HEK293T (cell line): ENCODE measurements at places on chromosomes 1 and 21.

- DNase-seq: no peak
Measured at GRCh38 chr21:44485254-44485793, 30.0 kb downstream of the LRRC3 start.

DNA sequence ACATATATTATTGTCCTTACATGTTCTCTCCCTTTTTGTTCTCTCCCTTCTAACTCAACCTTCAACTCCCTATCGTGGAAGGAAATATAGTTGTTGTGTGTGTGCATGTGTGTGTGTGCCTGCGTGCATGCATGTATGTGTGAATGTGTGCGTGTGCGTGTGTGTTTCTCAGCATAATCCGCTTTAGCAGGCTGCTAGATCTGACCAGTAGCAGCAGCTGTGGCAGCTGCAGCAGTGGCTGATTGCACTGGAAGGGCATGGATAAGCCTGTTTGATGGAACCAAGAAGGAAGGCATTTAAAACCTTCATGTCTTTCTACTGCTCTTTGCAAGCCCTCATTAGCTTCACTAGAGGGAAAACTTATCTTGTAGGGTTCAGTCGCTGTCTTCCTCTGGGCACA lies 65.6 kb upstream of the IRF2BP2 start:
- DNase-seq: no peak

DNA sequence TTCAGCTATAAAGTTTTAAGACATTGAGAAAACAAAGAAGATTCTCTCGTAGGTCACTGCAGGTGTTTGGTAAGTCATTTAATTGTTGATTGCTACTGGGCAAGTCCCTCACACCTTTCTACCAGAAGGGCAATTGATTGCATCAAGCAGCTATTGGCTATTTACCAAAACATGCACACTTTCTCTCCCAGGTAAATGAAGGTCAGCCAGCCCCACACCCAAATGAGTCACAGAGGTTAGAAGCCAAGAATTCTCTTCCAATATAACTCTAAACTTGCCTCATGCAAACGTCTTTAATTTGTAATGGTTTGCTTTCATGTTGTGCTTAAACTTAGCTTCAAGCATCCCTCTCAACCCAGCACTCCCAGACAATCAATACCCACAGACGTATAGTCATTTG lies 475.3 kb upstream of the ADGRL2 start:
- no peak for DNase-seq

DNA sequence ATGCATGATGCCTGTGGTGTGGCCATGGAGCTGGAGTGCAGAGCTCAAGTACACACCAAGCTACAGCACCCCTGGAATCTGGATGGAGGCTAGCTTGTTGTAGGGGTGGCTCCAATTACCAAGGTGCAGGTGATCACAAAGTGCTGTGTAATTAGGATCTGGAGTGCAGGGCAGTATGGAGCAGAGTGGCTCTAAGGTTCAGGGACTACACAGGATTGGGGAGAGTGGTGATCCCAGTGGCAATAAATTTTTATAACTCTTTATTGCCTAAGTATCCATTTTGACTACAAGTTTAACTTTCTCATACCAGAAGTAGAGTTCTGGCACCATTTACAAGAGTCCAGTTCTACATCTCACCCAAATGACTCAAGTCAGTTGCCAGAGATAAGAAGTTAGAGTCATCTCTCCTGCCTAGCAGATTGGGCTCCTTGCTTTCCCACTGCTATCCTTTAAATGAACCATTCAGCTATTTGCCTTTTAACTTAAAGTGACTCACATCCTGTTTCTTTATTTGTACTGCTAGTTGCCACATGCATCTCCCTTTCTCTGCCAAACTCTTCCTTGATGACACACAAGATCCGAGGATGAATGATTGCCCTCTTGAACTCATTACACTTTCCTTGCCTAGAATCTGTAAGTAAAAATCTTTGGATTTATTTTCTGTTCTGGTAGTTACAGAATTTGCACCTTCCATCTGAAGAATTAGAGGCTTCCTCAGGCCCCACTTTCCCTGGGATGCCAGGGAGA lies 427.2 kb downstream of the KCNT2 start:
- DNase-seq: no peak

- DNase-seq: no peak
Measured at GRCh38 chr1:111596499-111596898, 23.1 kb upstream of the RAP1A start.

DNA sequence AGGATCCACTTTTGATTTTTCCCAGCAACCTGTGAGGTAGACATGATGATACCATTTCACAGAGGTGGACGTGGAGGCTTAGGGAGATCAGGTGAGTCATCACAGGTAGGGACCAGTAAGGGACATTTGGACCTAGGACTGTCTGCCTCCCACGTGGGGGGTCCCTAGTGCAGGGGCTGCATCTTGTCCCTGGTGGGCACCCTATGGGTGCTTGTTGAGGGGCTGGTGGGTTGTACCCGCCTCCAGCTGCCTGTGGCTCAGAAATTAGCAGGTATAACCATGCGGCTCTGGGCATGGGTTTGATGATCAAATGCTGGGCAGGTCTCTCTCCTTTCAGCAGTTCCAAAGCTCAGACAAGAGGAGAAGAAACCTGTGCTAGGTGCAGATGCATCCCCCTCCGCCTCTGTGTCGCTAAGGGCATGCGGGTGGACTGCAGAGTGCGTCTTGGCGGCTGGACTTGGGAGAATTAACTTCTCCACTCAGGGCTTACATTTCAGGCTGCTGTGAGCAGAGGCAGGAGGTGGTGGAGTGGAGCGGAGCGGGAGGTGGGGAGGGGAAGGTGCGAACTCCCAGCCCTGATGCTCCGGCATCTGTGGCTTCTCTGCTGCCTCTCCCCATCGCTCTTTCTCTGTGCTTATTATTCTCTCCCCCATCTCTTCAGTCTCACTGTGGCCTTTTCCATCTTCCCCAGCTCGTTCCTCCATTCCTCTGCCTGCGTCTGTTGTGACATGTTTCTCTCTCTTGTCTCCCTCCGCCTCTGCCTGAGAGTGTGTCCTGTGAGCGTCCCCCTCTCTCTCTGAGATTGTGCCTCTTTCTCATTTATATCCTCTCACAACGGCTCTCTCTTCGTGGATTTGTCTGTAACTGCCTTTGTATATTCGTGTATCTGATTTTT lies 146.8 kb downstream of the PTPRU start:
- DNase-seq: no peak

DNA sequence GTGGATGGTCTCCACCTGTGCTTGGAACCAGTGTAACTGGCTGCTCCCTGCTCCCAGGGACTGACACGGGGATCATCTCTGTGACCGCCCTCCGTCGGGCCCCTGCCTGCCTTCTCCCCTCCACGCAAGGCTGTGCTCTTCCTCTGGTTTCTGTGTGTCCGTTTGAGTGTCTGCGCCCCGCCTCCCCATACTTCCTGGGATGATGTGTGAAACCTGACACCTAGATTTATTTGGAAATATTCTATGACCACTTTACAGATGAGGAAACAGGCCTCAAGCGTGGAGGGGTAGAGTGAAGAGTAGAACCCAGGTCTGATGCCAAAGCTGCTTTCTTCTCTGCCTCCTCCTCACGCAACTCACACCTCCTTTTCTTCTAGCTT lies 24.3 kb downstream of the LDLRAP1 start:
- DNase-seq: no peak

- peak; percentile 44 for DNase-seq
Measured at GRCh38 chr1:18955441-18956192, 859 bp downstream of the IFFO2 start.

GRCh38 chr1:93631626-93632365 lies 49.8 kb downstream of the BCAR3 start:
- DNase-seq: no peak

DNA sequence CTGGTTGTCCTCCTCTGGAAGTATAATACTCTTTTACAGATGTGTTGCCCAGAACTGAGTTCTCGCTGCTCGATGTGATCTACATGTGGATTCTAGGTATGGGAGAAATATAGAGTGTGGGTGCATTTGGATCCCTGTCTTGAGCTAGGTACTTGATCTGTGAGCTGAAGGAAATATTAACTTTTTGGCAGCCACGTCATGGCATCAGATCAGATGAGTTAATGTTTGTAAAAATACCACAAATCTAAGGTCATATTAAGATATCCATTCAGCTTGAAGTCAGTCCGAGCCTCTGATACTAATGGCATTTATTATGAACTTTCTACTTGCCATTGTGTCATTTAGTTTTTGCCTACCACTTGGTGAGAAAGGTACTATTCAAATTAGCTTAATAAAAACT lies 24.6 kb downstream of the MAPKAPK2 start:
- DNase-seq: no peak

- DNase-seq: peak; percentile 50
Measured at GRCh38 chr21:42654179-42654912, 925 bp downstream of the PDE9A start.

DNA sequence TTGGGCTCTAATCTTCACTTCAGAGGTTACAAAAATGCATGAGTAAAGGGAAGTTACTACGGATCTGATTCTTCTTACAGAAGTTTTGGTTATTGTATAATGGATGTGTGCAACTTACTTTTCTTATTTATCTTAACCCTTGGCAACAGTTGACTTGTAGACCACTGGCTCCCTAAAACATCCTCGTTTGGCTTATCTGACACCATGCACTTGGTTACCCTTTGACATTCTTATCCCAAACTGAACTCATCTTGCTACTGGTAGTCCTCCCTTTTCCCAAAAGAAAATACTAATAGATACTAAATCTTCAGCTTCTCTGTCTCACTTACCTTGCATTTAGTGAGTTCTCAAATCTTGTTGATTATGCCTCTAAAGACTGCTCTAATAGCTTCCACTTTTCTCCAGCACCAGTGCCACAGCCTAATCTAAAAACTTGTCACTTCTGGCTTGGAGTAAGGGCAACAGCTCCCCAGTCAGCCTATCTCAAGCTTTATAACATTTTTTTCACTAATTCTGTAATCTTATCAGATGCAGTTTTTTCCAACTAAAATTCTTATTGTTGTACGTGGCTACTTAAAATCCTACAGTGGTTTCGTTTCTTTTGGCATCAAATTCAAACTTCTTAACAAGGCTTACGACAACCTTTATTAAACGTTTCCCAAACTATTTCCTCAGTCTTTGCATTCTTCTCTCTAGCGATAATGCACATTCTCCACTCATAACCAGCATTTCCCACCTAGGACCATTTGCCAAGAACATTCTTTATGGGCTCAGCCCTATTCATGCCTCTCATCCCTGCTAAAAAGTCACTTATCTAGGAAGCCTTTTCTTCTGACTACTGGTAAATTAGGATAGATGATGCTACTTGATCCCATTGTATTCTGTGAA lies 204.2 kb downstream of the KCNT2 start:
- no peak for DNase-seq

GRCh38 chr1:19532519-19532918 lies 47.2 kb upstream of the CAPZB start:
- no peak for DNase-seq

GRCh38 chr1:157163273-157164127 lies 25.3 kb upstream of the ETV3 start:
- peak; percentile 88 for DNase-seq

DNA sequence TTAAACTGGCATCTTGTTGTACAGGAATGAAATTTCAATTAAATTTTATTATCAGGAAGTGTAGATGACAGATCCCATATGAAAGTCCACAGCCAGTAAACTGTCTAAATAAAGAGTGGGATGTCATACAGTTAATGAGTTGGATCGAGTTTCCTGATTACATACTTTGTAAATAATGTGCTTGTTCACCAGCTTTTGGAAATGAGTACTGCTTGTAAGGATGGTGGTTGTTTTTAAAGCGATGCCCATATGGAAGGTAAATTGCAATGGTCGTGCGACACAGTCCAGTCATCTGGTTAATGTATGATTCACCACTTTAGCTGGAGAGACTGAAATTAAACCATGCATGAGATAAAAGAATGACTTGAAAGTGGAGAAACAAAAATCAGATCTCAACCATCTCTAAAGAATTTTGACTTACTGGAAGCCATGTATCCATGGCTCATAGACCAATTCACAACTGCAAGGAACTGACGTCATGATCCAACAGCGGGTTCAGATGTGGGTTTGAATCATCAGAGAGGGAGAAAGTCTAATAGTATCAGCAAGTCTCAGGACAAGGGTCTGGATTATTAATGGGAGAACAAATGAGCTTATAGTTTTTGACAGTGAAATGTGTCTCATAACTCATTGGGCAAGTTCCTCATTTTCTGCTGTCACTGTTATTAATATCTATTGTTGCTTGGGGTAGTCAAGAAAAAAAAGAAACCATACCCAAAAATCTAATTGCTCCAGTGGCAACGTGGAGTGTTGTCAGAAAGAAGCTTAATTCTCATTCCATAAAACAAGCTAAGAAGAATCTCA lies 49.0 kb downstream of the MAP10 start:
- no peak for DNase-seq

DNA sequence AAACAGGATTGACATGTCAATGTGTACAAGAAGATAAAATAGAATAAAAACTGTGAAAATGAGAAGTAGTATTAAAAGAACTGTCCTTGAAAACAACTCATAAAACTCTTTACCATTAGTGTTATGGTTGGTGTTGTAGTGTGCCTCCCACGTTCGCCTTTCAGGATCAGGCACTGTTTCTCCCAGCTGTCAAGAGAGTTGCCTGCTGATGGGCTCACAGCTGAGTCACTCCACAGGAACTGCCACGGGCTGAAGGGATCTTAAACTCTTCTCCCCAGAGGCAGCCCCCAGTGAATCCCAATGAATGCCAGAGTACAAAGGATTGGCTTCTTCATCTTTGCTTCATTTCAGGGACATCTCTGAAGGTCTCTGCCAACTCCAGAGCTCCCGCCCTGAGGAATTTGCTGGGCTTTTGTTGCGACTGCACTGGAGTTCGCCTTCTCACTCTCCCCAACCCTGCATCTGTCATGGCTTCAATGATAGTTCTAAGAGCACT lies 119.6 kb downstream of the ADGRL2 start:
- DNase-seq: peak; percentile 61

DNA sequence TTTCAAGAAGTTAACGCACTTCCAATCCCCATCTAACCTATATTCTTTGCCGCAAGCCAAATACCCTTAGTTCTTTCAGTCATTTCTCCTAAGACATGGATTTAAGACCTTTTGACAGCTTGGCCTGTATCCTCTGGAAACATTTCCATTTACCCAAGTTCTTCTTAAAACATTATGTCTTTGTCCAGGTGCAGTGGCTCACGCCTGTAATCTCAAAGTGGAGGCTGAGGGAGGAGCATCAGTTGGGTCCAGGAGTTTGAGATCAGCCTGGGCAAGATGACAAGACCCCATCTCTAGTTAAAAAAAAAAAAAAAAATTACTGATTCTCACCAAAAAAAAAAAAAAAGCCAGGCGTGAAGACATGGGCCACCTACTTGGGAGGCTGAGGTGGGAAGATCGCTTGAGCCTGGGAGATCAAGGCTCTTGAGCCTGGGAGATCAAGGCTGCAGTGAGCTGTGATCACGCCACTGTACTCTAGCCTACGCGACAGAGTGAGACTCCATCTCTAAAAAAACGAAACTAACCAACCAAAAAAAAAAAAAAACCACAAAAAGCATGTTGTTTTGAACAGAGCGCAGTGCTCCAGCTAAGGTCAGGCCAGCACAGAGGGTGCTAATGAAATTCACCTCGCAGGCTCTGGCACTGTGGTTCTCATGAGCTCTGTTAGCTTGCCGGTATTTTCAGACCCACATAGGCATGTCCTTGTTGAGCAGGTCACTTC lies 36.0 kb downstream of the NUAK2 start:
- no peak for DNase-seq

GRCh38 chr21:45724994-45725843 lies 81.7 kb downstream of the PCBP3 start:
- DNase-seq: no peak

- no peak for DNase-seq
Measured at GRCh38 chr1:44557778-44558177, 116.5 kb downstream of the TMEM53 start.
